ENCODE measurements at places on chromosomes 1 and 21.

DNA sequence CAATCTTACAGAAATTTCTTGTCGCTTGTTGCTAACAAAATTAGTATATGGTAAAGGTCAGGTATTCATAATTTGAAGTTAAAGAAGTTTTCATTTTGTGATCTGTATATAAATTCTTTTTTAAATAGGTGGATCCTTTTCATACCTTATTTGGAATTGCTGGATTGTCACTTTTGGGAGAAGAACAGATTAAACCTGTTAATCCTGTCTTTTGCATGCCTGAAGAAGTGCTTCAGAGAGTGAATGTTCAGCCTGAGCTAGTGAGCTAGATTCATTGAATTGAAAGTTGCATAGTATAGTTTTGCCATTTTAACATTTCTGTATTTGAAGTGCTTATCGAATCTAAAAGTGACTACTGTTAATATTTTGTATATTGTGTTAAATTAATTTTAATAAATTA is 2.3 kb upstream of the MSH4 start:
- DNase-seq: no peak

GRCh38 chr1:214028649-214029406 is 41.1 kb downstream of the PROX1 start:
- DNase-seq: no peak

- no peak for DNase-seq
Observed at GRCh38 chr21:33228455-33228854, 1.3 kb upstream of the IFNAR2 start.

DNA sequence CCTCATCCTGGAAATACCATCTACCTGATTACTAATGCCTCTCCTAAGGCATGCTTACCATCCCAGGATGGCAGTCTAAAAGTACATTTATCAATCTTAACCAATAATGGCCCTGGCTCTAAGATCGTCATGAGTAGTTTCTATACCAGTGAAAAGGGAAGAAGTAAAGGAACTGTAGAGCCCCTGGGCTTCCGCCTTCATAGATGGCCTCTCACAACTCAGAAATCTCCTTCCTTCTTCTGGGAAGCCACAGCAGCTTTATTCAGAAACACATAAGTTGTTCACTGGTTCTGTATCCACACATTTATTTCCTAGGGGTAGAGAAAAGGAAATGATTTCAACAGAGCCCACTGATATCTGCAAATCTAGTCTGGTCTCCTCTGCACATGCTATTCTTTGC is 41.0 kb upstream of the CD5L start:
- no peak for DNase-seq

DNA sequence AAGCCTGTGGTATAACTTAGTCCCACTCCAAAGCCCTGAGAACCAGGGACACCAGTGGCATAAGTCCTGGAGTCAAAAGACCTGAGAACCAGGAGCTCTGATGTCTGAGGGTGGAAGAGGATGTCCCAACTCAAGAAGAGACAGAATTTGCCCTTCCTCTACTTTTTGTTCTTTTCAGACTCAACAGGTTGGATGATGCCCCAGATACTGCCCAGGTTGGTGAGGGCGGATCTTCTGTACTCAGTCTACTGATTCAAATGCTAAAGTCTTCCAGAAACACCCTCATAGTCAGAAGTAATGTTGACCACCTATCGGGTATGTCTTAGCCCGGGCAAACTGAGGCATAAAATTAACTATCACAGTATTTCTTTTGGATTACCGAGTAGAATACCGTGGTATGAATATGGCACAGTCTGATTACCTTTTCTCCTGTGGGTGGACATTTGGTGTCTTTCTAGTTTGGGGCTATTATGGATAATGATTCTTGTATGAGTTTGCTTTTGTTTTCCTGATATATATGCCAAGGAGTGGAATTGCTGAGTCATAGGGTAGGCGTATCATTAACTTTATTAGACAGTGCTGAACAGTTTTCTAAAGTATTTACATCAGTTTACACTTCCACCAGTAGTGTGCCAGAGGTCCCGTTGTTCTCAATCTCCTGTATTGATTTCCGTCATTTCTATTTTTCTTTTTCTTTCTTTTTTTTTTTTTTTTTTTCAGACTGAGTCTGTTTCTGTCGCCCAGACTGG is 3.2 kb upstream of the CHAF1B start:
- DNase-seq: no peak

DNA sequence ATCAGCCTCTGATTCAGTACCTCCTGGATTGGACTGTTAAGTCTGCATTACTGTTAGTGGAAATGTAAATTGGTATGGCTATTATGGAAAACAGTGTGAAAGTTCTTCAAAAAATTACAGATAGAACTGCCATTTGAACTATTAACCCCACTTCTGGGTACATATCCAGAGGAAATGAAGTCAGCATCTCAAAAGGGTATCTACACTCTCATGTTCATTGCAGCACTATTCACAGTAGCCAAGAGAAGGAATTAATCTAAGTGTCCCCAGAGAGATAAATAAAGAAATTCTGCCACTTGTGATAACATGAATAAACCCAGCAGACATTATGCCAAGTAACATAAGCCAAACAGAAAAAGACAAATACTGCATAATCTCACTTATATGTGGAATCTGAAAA is 676.0 kb downstream of the PLA2G4A start:
- no peak for DNase-seq

- no peak for DNase-seq
Observed at GRCh38 chr1:157753611-157754010, 23.3 kb downstream of the FCRL2 start.

- DNase-seq: no peak
Observed at GRCh38 chr1:23807453-23807852, 6.9 kb upstream of the GALE start.

DNA sequence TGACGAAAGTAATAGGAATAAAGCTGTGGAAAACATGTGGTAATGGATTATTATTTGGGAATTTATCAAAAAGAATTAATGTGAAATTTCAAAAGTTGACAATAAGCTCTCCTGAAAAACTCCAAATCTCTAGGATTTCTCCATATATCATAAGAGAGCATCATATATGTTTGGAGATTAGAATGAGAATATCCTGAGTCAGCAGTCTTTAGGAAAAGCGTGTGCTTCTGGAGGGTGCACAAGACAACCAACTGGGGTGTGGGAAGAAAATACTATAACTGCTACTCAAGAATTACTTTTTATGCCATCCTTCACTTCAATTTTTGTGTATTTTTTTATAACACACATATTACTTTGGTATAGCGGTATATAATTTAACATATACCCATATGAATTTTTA is 19.7 kb downstream of the ELK4 start:
- DNase-seq: no peak

GRCh38 chr1:84434801-84435549 is 36.7 kb downstream of the DNASE2B start:
- no peak for DNase-seq

- no peak for DNase-seq
Observed at GRCh38 chr1:31848381-31848897, 32.6 kb upstream of the SPOCD1 start.

DNA sequence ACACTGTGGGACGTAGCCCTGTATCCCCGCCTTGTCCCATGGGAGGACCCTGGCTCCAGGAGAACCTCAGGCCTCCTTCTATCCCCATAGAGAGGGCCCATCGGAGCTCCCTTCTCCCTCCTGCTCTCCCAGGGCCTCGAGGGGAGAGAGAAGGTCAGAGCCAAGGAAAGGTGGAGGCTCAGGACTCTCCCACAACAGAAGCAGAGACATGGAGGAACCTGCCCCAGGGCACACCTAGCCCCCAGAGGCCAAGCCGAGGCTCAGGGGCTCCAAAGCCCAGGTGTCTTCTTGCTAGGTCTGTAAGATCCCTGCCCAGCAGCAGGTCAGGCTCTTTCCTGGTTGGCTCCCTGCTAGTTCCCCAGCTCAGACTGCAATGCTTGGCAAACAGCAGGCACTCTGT is 34.4 kb upstream of the ARF1 start:
- DNase-seq: no peak

GRCh38 chr1:170219163-170219562 is 73.4 kb downstream of the NTMT2 start:
- no peak for DNase-seq

DNA sequence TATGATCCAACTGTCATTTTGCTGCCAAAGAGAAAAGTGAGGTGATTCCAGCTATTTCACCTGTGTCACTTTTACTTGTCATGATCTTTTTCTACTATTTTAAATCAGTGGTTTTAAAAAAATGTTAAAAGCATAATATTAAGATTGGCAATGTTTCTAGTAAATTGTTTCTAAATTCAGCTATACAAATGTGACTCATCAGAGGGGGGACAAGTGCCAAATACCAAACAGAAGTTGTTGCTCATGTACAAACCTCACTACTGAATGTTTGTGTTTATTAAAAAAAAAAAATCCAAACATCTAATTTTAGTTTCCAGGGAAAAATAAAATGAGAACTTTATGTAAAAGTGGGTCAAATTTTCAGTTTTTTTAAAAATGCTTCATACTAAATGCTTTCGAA is 346.2 kb upstream of the SNX7 start:
- DNase-seq: no peak

DNA sequence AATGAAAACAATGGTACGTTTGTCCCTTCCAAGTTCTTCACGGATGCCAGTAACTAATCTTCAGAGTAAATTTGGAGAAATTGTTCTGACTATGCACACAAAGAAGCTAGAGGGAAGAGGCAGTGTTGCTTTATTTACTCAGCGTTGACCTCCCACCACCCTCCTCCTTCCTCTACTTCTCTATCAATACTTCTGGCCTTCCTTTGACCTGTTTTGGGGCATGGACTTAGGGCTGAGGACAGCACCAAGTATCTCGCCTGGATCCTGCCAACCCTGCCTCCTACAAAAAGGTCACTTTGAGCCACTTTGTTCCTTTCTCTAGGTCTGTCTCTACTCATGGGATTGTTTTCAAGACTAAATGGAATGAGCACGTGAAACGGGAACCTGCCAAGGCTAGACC is 282.6 kb downstream of the DSCAM start:
- no peak for DNase-seq

- DNase-seq: no peak
Observed at GRCh38 chr1:80217377-80217986, 1211.0 kb upstream of the ADGRL4 start.

GRCh38 chr1:88883156-88883555 is 8.2 kb downstream of the GTF2B start:
- DNase-seq: no peak

GRCh38 chr1:246629976-246630375 is 63.7 kb downstream of the CNST start:
- DNase-seq: no peak

All from stimulated activated CD8-positive, alpha-beta memory T cell treated with anti-CD3 and anti-CD28 coated beads, Interleukin-15, amount 100 ng/mL, for 24 hours (primary cell).